ENCODE measurements at places on chromosomes 5 and 9.
A peak's percentile ranks its signal among the peaks of the same experiment; 100 is the strongest.

GRCh38 chr9:137381501-137382443, 41.2 kb downstream of the EXD3 start:
- no peak for DNase-seq

DNA sequence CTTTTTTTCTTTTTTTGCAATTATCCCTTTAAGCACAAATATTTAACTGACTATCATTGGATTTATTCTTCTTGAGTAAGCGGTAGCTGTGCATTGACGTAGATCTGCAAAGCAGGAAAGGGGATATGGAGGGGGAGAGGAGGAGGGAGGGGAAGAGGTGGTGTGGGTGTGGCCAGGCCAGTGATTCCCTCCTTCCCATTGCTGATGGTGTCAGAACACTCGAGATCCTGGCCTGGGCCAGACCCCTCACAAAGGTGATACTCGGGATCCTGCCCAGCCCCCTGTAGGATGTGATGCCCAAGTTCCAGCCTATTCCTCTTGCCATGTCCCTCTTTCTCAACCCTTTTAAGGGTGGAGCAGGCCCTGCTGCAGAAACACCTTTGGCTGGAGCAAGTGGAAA, 9.9 kb downstream of the SLC36A3 start:
- no peak for DNase-seq

GRCh38 chr9:128094166-128094949, 26.3 kb downstream of the SLC25A25 start:
- peak; percentile 76 for DNase-seq

DNA sequence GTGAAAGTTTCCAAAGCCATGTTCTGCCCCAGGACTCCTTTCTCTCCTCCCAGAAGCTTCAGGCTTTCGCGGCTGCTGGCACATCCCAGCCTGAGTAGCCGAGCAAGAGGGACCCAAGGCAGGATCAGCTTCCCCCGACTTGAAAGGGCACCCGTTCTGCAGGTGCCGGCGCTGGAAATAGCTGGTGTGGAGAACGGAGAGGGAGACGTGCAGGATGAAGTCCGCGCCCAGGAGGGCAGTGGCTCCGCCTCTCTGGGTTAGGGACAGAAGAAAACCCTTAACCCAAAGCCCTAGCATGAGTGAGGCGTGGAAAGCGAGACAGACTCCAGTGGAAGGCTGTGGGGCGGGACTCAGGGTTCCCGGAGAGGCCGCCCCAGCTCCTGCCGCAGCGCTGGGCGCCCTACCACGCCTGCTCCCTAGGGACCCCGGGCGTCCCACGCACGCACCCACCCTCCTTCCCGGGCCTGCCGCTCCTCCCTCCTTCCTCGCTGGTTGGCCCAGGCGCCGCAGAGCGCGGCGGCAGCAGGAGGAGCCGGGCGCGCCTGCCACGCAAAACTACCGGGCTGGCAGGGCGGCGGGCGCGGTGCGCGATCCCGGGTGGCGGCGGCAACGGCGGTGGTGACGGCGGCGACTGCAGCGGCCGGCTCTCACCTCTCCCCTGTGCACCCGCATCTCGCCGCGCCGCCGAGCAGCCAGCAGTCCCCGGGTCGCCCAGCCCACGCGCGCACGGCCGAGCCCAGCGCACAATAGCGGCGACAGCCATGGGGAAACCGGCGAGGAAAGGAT, at the start of gene SLC1A1:
TSS of gene SLC1A1 (plus strand) at position 550 of the 786 bp plus-strand sequence. CDS start at position 762, 212 bp downstream.
- DNase-seq: peak; percentile 2

GRCh38 chr9:134858051-134858841, 22.4 kb upstream of the FCN2 start:
- no peak for DNase-seq

DNA sequence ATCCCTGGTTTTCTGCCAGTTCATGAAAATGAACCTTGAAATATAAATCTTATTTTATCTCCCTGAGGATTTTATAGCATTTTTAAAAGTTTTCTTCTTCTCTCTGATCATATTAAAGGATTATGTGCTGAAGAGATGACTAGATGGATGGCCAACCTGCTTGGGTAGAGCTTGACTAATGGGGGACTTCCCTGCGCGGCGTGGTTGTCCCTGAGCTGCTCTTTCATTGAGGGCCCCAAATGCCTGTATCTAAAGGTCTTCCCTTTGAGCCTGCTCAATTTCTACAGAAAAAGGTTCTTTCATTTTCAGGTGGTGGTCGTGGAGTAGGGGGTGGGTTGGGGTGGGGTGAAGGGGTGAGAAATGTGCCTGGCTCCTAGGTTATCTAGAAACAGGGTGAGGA, 20.5 kb upstream of the CDKN2AIPNL start:
- DNase-seq: no peak

GRCh38 chr9:90793729-90794128, 7.9 kb upstream of the SYK start:
- no peak for DNase-seq

GRCh38 chr5:101995585-101995984, 300.5 kb downstream of the SLCO4C1 start:
- no peak for DNase-seq

GRCh38 chr9:4538107-4538506, 47.8 kb downstream of the SLC1A1 start:
- DNase-seq: no peak

- no peak for DNase-seq
Observed at GRCh38 chr5:22938362-22938761, 85.2 kb upstream of the CDH12 start.

DNA sequence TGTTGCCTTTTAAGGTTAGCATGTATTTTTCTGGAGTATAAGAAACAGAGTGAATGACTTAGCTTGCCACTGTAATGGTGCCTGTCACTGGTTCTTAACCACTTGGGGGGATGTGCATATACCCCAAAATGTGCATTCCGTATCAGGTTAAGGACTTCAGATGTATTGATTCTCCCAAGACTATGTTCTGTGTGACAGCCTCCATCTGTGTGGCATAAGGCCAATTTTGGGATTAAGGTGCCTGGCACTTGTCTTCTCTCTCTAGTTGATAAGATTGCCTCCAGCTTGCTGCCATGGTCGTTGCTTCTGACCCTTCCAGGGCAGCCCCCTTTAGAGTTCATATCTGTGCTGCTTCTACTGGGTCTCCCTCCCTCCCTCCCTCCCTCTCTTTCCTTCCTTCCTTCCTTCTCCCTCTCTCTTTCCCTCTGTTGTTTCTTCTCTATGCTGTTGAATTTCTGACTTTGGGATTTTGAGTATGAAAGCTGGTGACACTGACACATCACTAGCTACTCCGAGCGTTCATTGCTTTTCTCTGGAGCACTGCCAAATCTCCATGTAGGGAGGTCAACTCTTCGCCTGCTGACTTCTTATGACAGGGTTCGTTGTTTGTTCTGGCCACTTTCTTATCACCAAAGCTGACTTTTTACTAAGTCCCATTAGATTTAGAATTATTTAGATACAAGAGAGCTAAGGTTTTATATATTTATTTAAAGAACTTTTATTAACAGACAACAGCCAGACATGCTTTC, 31.0 kb downstream of the TNFAIP8 start:
- no peak for DNase-seq

- DNase-seq: peak; percentile 36
Observed at GRCh38 chr9:88578121-88579049, 43.4 kb downstream of the NXNL2 start.

DNA sequence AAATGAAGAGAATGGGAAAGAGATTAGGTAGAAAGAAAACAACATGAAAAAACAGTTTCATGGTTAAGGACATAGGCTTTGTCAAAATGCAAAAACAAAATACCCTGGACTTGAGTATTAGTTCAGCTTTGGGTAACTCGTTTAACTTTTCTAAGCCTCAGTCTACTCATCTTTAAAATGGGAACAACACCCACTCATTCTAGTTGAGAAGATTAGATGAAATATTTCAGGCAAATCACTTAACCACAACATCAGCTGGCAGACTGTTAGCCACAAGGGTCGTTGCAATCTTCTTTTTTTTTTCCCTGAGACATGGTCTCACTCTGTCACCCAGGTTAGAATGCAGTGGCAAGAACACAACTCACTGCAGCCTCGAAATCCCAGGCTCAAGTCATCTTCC, 185.6 kb downstream of the DCP2 start:
- DNase-seq: no peak

GRCh38 chr5:88634014-88634413, 249.0 kb downstream of the MEF2C start:
- DNase-seq: no peak

DNA sequence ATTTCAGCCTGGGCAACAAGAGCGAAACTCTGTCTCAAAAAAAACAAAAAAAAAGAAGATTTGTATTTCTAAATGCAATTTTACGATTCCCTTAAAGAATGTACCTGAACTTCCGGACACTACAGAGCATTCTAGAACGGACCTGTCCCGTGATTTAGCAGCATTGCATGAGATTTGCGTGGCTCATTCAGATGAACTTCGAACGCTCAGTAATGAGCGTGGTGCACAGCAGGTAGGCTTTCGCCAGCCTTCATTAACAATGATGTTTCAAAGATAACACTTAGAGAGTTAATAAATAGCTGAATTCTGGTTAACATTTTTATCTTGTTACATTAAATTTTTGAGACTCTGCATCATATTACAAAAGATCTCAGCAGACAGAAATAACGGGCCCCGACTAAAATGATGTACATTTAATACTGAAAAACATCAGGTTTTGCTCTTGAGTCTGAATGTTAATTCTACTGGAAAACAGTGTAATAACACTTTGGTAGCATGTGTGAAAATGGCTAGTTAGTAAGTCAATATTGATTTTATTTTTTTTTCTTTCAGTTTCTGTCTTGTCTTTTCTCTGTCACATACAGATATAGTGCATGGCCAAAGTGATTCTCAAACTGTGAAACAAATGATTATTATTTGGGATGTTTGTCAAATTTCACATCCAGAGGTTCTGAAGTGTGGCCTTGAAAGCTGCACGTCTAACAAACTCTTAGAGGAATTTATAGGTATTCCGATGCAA, 23.3 kb downstream of the CCNH start:
- no peak for DNase-seq

DNA sequence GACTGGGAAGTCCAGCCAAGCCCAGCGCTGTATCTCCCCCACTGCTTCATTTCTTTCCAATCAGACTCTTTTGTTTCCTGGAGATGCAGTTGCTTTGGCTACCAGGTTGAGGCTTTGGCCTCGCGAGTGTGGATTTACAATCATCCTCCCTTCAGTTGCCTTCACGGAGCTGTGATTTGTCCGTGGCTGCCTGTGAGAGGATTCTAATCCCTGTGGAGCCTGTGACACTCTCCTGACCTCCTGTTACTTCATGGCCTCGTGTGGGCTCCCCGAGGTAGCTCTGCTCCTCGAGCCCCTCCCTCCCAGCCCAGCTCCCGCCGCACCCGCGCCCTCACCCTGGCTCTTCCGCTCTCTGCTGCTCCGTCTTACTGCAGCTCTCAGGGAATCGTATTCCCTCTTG, 107.2 kb upstream of the STC2 start:
- DNase-seq: no peak

DNA sequence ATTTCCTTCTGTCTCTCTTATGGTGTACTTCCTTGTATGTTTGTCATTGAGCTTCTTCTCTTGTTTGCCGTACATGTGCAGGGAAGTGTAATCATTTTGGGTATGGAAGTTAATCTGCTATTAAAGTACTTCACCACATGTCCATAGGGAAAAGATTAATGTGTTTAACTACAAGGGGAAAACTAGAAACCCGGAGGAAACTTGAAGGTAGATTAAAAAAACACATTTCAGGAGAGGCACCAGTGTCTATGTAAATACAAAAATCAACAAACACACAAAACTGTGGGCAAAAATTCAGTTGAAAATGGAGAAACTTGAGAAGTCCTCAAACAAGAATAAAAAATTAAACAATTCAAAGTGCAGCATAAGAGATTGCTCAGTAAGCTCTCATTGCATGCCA, 166.4 kb downstream of the PBX3 start:
- no peak for DNase-seq

DNA sequence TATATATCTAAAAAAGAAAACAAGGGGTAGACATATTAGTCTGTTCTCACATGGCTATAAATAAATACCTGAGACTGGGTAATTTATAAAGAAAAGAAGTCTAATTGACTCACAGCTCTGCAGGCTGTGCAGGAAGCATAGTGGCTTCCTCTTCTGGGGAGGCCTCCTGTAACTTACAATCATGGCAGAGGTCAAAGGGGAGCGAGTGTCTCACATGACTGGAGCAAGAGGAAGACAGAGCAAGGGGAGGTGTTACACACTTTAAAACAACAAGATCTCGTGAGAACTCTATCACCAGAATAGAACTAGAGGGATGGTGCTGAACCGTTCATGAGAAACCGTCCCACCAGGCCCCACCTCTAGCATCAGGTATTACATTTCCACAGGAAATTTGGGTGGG, 616.8 kb downstream of the TLE4 start:
- DNase-seq: no peak

- DNase-seq: no peak
Observed at GRCh38 chr9:4042991-4043390, 256.9 kb downstream of the GLIS3 start.

- no peak for DNase-seq
Observed at GRCh38 chr5:114729986-114730385, 368.1 kb downstream of the KCNN2 start.

- DNase-seq: no peak
Observed at GRCh38 chr9:137220317-137221094, 1.5 kb downstream of the RNF208 start.

DNA sequence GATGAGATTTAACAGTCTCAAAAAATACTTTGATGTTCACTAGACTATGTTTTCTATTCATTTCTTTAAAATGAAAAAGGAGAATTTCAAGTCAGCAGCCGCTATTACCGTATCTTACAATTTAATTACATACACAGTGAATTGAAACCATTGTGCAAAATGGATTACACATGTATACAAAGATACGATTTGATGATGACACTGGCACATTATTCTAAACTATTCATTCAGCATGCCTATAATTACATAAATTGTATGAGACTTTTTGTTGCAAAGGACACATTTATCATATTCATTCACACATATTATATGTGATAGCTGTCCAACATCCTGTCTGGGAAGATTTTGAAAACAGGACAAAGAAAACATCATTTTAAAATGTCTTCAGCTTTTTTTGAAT, 118.3 kb upstream of the VCAN start:
- DNase-seq: no peak

GRCh38 chr9:129458663-129459546, 162.0 kb downstream of the C9orf50 start:
- no peak for DNase-seq

DNA sequence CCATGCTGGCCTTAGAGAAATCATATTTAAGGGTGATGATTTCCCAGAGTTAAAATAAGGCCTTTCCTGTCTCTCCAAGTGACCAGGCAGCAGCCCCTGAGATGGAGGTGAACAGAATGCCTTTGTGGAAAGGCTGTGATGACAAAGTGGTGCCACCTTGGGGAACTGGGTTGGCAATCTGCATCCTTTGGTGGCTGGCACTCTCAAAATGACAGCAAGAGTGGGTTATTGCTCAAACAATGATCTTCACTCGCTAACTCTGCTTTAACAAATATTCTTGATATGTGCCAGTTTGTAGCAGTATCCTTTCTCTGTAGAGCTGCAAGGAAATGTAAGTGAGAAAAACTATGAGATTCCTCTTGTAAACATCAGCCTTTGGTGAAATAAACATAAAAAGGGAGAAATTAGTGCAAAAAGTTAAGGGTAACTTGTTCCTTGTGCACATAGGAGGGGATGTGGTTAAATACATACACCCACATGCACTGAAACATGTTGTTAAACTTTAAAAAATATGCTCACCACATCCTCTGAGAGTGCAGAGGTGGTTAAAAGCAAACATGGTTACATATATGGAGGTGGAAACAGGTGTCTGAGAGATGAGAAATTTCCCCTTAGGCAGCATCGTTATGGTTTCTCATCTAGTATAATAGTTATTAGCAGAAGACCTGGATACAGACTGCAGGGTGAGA, 373.4 kb upstream of the CTNND2 start:
- DNase-seq: no peak

- DNase-seq: no peak
Observed at GRCh38 chr5:149289301-149289700, 17.6 kb downstream of the AFAP1L1 start.

- no peak for DNase-seq
Observed at GRCh38 chr5:154618696-154619095, 136.5 kb upstream of the LARP1 start.

Measured in stimulated activated CD8-positive, alpha-beta memory T cell treated with anti-CD3 and anti-CD28 coated beads, Interleukin-7, amount 100 ng/mL, for 4 hours (primary cell).